AG04450 (cell line): ENCODE measurements at places on chromosomes 7 and 10.
A peak's percentile ranks its signal among the peaks of the same experiment; 100 is the strongest.

- peak; percentile 53 for DNase-seq
Observed at GRCh38 chr7:17625043-17625442, 315.3 kb downstream of the SNX13 start.

DNA sequence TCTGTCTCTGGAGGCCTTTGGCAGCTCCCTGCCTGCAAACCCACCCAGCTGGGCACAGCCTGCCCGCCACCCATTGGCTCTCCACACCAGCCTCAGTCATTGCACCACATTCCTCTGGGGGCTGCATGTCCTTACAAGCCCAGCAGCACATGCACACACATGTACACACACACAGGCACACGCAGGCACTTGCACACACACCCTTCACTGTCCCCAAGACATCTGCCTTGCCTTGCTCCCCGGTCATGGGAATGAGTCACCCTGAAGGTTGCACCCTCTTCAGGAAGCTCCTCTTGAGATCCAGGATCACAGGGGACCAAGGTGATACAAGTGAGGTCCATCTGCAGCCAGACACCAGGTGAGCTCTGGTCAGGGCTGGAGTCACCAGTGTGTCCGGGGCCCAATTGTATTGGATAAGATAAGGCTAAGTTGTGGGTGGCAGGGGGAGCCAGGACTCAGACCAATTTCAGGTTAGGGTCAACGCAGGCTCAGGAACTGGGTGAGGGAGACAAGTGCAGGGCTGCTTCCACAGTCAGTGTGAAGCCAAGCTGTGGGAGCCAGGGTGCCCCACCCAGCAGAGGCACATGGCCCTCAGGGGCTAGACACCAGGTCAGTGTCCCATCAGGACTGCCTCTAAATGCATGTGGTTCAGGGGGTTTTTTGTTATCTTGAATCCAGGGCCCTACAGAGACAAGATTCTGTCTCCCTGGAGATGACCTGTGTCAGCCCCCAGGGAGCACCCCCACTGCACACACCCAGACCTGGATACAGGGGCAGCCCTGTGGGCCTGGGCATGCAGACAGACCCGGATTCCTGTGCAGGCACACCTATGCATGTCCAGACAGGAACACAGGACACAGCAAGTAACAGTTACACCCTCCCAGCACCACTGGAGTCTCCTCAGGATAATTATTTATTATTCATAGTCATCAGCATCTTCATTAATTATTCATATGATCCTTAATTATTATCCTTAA, 33.8 kb downstream of the KCNH2 start:
- DNase-seq, result no peak

GRCh38 chr10:132785723-132786475, at the start of gene NKX6-2:
NKX6-2 (minus strand) TSS chr10:132786147; CDS start chr10:132785948, 199 bp downstream.
- DNase-seq, result no peak

DNA sequence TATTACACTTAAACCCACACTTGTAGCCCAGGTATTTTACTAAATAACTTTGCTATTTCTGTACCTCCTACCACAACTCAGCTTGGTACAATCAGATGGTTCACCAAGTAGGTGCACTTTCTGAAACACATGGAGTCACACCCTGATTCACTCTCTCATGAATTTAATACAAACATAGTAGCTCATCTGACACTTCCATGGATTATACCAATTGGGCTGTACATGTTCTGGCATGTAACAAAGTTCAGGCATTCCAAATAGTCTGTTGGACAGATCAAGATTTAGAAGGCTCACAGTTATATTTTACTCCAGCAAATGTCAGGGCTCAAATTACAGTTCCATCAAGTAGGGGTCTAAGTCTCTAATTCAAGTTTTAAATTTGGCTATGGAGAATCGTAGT, 62.2 kb upstream of the RNF148 start:
- no peak for DNase-seq

GRCh38 chr7:84207025-84207424, 12.4 kb upstream of the SEMA3A start:
- no peak for DNase-seq

GRCh38 chr7:143052041-143052440, at the start of gene OR6V1:
OR6V1 (plus strand) TSS chr7:143052341; CDS start chr7:143052341, 0 bp downstream.
- no peak for DNase-seq

- DNase-seq, result no peak
Observed at GRCh38 chr10:101993221-101993620, 62.8 kb downstream of the ARMH3 start.

- DNase-seq, result no peak
Observed at GRCh38 chr10:110774069-110775019, 97.4 kb upstream of the PDCD4 start.

GRCh38 chr10:131907679-131908078, 6.9 kb downstream of the PPP2R2D start:
- DNase-seq, result no peak

DNA sequence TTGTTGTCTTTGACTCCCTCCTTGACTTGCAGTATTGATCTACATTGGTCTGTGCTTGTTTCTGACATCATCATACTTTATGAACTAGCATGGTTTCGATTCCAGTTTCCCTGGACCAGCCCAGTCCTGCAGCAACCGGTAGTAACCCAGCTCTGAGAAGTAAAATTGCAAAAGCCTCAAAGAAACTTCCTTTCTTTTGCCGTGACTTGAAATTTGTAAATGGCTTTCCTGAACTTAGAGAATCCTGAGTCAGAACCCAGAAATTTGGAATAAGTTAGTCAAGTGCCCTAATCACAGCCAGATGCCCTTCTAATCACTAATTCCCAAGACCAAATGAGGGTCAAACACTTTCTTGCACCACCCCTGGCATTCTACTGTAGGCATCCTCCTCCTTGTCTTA, 15.0 kb downstream of the TAS2R60 start:
- no peak for DNase-seq

GRCh38 chr7:74042746-74043522, 15.0 kb downstream of the ELN start:
- DNase-seq, result no peak

- peak; percentile 46 for DNase-seq
Observed at GRCh38 chr10:12720217-12720981, 281.1 kb downstream of the CCDC3 start.

GRCh38 chr7:36985866-36986400, 261.6 kb upstream of the AOAH start:
- no peak for DNase-seq

- DNase-seq, result no peak
Observed at GRCh38 chr7:9761224-9761623, 1212.4 kb upstream of the PHF14 start.

DNA sequence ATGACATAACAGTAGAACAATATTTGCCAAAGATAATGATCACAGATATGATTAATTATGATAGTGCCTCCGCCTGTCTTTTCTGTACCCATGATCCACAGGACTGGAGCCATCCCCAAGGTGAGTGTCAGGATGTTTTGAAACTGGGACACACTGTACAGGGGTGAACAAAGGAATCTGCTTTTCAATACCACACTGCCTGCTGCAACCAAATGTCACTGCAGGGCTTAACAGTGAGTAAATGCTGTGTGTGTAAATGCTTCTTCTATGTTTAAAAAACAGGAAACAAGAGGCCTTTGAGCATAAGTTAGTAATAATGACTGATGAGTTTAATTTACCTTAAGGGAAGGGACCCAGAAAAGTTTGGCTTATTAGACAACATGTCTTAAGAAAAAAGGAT, 65.2 kb downstream of the HBP1 start:
- DNase-seq, result no peak

DNA sequence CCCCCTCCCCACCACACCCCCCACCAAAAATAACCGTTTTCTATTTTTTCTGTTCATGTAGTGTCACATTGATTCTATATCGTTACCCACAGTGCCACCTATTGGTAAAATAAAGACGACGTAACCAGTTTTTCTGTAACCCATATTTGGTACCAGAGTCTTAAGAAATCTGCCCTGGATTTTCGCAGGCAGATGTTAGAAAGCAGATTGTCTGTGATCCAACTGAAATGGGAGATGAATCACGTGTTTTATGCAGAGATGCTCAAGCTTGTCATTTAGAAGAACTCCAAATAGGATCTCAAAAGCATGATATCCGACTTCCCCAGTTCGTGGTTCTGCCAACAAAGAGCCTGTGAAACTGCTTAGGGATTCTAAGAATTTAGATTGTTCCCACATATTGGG, 261.1 kb upstream of the CSTF2T start:
- DNase-seq, result peak; percentile 33

- DNase-seq, result no peak
Observed at GRCh38 chr10:116803451-116804249, 45.6 kb upstream of the ENO4 start.

DNA sequence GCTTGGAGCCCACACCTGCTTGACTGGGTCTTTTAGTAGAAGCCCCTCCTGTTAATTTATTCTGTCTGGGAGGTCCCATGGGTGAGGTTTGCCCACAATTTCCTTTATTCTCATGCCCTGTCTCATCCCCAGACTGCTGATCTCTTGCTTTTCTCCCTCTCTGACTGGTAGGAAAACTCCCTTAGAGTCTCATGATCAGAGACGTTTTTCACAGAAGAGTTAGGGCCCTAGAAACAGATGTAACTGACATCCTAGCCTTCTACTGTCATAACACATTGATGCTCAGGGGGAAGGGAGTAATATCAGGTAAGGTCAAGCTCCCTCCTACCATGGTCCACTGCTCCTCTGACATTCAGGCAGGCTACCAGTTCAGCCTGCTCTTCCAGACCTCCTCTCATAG, 43.7 kb upstream of the WASL start:
- no peak for DNase-seq

DNA sequence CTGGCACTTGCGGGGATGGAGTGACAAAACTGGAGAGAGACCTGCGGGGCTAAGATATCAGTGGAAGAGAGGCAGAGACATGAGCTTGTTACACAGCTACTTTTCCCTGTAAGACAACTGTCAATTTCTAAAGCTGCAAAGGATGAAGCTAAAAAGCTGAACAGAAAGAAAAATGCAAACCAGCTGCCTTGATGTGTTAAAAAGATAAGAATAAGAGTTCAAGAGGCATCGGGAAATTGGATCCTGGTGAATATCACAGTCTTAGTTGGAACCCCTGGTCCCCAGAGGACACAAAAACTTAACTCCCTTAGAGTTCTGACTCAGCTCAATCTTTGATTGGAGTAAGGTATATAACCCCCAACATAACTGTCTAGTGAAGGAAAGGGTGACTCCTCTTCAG, 38.8 kb downstream of the VPS41 start:
- DNase-seq, result no peak

- no peak for DNase-seq
Observed at GRCh38 chr7:159141167-159141566, 3.5 kb downstream of the VIPR2 start.

DNA sequence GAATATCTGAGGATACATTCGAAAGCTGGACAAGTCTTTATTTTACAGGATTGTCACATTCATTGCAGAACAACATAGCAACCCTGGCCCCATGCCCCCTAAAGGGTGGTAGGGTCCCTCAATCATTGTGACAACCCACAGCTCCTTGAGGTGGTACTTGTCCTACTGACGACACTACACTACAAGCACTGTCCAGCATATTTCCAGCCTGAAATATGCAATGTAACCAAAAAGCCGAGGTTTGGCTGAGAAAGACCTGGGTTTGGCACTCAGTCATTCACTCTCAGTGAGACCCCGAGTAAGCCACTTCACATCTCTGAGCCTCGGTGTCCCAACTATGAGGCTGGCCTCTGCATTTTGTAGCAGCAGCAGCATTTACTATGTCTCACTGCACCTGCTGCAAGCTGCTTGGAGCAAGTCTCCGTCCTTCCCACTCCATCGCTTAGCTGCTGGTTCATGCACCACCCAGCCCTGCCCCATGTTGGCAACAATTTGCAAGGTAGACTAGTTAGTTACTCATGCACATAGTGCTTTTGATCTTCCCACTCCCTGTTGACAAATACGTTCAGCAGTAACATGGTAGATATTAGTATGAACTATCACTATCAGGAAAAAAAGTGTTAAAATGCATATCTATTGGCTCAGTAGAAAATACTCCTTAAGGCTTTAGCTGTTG, 43.6 kb upstream of the TNPO3 start:
- no peak for DNase-seq

DNA sequence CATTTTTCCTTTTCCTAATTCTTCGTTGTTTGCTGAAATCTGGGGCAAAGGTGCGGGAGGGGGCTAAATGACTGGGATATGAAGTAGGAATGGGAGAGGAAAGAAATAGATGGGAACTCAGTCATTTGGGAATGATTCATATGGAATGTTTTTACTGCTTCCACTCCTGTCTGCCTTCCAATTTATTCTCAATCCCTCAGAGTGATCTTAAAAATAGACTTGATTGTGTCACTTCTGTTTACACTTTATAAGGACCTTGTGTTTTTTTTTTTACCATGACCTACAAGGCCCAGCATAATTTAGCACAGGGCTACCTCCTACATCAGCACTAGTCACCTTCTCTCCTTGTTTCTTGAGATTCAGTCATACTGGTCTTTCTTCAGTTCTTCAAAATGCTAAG, 97.9 kb downstream of the PTEN start:
- DNase-seq, result no peak

GRCh38 chr10:34028936-34029335, 694.5 kb upstream of the NRP1 start:
- DNase-seq, result no peak

DNA sequence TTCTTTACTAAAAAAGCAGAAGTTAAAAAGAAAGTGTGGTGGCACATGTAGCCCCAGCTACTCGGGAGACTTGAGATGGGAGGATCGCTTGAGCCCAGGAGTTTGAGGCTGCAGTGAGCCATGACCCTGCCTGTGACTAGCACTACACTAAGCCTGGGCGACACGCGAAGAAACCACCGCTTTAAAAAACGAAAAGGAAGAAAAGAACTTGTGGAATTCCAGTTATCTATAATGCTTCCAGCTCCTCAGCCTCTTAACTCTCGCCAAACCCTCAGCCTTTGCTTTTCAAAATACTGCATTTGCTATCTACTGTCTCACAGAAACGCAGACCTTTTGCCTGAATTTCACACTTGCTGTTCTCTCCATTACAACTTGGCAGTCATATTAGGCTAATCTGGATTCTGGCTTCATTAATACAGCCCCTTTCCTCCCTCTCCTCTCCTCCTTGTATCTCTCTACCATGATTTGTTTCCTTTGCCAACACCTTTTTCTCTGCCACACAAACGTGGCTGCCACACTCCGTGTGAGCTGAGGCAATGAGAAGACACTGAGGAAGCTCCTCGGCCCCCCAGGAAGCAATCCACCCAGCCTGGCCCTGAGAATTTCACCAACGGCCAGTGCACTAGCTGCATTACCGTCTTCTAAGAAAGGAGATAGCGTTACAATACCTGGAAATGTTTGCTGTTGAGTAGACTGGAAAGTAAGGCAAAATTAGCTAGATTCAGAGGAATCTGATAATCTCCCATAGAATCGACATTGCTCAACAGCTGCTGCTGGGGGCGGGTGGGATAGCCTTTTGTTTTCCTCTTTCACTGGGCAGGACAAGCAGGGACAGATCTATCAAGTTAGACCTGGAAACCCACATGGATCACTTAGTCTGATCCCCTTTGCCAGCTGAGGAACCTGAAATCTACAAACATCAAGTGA, 37.2 kb downstream of the CALML5 start:
- DNase-seq, result no peak

DNA sequence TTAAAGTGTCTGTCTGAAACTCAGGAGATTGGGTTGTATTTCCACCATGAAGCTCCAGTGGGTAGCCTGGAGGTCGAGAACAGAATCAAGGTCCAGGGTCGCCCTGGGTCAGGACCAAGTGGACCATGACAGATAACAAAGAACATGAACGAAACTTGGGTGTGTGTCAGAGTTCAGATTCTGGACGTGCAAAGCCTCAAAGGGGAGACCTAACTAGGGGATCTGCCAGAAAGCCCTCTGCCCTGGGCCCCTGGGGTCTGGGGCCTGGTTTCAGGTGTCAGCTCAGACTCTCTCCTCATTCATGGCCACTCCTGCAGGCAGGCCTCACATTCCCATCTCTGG, 1.6 kb downstream of the RASSF4 start:
- DNase-seq, result no peak
